Karpas-422 (cell line): ENCODE measurements at places on chromosomes 7 and 10.
A peak's percentile ranks its signal among the peaks of the same experiment; 100 is the strongest.

DNA sequence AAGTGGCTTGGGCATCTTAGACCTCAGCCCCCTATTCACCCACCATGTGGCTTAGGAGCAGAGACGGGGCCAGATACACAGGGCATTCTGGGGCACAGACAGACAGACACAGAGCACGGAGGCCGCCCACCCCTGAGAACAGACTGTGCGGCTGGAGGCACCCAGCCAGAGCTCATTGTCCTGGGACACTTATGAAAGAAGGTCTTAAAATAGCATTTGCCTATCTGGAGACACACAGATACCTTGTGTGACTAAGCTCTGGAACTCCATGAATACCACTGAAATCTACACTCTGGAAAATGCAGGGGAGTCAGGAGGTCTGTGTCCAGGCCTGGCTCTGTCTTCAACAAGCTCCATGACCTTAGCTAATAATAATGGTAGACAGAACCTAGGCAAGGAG is 41.4 kb upstream of the ADO start:
- DNase-seq, result no peak

GRCh38 chr10:113064039-113064438 is 114.0 kb downstream of the TCF7L2 start:
- DNase-seq, result no peak

DNA sequence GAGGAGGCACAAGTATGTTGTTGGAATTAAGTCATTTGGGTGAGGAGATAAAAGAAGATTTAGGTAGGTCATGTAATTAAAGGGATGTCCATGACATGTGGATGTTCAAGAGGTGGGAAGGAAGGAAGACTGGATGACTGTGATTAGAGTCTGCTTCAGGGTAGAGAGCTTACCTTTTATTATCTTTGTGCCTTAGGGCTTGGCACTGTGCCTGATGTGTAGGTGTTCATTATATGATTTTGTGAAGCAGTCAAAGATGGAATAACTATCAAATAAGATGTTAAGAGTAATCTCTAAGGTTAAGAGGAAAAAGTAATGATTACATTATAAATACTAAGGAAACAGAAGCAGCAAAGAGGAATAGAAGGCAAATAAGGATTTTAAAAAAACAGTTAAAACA is 97.8 kb downstream of the CDK14 start:
- no peak for DNase-seq

GRCh38 chr7:16028636-16029035 is 342.2 kb upstream of the MEOX2 start:
- DNase-seq, result no peak

DNA sequence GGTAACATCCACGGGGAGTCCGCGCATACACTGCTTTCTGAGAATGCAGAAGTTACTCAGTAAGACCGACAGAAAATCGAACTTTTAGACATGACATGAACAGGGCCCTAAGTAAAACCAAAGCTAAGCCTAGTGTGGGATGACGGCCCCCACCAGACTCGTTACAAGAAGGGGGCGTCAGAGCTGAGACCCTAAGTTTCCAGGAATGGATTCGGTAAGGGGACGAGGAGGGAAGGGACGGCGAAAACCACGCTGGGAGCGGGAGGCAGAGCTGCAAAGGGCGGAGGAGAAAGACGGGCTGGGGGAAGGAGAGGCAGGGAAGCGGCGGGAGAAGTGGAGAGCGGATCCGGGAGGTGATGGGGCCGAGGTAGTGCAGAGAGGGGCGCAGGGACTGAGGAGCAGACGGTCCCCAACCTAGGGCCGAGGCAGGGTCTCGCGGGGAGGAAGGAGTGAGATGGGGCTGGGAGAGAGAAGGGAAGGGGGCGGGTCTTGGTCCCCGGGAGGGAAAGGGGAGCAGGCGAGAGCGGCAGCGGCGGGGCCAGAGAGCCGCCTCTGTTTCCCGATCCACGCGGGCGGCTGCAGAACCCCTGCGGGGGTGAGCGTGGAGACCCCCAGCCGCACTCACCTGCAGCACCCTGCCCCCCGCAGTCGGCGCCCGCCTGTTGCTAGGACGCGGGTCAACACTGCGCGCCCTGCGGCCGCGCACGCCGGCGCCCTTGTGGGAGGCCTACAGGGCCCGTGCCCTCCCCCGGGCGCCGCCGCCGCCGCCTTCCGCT is 513 bp downstream of the ODAD2 start:
- no peak for DNase-seq

GRCh38 chr7:20220921-20221547 is 3.9 kb upstream of the MACC1 start:
- DNase-seq, result peak; percentile 60

GRCh38 chr10:118583611-118584010 is 11.8 kb downstream of the PRLHR start:
- DNase-seq, result no peak

DNA sequence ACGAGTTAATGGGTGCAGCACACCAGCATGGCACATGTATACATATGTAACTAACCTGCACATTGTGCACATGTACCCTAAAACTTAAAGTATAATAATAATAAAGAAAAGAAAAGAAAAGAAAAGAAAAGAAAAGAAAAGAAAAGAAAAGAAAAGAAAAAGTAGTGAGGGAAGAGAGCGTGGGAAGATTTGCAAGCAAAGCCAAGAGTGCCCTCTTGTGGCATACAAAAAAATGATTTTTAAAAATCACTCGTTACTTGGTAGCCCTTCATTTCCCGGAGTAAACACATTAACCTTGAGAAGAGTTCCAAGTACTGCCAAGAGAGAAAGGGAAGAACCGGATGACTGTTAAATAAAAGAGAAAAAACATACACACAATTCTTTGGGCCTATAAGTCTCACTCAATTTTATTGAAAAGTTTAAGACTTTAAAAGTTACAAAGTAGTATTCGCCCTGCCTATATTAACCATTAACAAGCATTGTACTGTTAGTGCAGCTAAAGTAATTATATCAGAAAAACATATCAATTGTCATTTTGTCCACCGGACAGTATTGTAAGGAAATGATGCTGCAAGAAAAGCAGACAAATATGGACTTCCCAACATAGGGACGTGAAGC is 6.2 kb upstream of the CH25H start:
- peak; percentile 52 for DNase-seq

DNA sequence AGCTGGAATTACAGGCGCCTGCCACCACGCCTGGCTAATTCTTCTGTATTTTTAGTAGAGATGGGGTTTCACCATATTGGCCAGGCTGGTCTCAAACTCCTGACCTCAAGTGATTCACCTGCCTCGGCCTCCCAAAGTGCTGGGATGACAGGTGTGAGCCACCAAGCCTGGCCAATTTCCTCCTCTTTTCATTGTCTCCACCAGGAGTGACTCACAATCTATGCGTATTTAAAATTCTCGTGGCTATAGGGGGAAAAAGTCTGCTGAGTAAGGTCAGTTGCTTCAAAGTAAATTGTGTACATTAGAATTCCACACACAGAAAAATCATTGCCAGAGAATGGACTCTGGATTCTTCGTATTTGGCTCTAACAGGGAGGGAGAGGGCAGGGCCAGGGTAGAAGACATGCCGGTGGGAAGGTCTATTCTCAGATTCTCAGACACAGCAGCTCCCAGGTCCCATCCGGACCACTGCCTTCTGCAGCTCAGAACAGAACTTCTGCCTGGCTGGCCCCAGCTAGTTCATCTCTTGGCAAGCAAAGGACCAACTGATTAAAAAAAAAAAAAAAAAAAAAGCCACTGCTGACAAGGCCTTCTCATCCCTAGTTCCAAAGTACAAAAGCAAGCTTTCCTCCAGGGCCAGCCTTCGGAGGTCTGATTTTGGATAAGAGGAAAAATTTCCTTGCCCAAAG is 22.2 kb downstream of the PSPH start:
- DNase-seq, result no peak

DNA sequence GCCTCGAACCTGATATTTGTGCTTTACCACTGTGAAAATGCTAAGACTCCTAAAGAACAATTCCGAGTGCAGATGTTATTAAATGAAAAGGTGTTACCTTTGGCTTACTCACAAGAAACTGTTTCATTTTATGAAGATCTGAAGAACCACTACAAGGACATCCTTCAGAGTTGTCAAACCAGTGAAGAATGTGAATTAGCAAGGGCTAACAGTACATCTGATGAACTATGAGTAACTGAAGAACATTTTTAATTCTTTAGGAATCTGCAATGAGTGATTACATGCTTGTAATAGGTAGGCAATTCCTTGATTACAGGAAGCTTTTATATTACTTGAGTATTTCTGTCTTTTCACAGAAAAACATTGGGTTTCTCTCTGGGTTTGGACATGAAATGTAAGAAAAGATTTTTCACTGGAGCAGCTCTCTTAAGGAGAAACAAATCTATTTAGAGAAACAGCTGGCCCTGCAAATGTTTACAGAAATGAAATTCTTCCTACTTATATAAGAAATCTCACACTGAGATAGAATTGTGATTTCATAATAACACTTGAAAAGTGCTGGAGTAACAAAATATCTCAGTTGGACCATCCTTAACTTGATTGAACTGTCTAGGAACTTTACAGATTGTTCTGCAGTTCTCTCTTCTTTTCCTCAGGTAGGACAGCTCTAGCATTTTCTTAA is 47.7 kb downstream of the MINPP1 start:
- DNase-seq, result no peak

- no peak for DNase-seq
These were observed 51.1 kb upstream of the C1GALT1 start for GRCh38 chr7:7131273-7131672.

DNA sequence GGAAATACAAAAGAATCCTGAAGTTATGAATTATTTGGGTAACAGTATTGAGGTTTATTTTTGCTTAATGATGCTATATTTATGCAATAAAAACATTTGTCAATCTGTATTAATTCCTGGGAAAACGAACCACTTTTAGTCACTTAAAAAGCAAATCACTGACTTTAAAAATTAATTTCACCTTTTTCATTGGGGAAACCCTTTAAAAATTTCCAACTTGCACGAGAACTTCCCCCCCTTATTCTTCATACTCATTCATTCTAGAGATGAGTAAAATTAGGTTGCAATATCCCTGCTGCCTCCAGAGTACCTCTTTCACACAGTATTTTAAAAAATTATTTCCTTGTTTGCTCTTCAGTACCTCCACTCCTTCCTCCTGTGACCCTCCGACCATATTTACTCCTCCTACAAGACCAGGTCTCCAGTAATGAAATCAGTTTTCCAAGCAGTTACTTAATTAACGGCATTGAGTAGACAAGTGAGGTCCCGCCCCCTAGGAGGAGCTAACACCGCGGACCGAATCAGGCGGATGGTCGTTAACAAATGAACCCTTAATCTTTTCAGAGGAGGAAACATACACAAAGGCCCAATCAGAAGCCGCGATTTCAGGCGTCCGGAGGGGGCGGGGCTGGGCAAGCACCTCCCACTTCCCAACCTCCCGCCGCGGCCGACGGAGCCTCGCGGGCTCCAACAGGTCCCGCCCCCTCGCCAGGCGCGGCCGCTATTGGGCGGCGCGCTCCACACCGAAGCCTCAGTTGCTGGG is 465 bp upstream of the TRIM24 start:
- DNase-seq, result peak; percentile 99

DNA sequence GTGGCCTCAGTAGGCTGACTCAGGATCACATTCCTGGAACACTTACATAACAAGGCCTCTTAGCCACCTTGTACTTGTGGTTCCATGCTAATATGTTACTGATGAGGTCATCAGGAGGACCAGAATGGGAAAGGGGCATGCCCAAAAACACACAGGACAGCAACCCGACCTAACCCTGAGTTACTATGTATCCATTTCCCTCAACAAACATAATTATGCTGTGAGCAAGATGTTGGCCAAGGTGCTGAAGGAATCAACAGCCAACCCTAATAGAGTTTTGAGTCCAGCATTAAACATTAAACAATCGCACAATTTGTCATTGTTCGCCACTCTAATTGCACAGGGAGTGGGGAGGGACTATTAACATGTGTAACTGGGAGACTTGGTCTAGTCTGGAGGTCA is 129.4 kb downstream of the PLPP4 start:
- DNase-seq, result no peak

DNA sequence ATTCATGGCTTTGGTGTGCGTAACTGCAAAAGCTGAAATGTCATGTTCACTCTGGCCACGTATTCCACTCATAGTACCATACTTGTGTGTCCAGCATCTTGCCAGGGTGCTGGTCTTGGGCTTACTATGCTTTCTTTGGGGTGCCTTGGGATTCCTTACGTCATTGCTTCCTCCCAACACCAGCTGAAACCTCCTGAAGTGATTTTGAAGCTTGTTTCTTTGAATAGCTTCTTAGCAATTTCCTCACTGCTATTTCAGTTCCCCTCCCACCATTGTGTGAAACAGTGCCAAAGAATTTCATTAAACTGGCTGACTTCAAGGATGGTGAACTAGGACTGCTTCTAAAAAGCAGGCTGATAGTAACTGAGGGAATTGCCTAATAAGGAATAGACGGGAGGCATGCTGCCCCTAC is 36.9 kb downstream of the ENTPD1 start:
- no peak for DNase-seq

DNA sequence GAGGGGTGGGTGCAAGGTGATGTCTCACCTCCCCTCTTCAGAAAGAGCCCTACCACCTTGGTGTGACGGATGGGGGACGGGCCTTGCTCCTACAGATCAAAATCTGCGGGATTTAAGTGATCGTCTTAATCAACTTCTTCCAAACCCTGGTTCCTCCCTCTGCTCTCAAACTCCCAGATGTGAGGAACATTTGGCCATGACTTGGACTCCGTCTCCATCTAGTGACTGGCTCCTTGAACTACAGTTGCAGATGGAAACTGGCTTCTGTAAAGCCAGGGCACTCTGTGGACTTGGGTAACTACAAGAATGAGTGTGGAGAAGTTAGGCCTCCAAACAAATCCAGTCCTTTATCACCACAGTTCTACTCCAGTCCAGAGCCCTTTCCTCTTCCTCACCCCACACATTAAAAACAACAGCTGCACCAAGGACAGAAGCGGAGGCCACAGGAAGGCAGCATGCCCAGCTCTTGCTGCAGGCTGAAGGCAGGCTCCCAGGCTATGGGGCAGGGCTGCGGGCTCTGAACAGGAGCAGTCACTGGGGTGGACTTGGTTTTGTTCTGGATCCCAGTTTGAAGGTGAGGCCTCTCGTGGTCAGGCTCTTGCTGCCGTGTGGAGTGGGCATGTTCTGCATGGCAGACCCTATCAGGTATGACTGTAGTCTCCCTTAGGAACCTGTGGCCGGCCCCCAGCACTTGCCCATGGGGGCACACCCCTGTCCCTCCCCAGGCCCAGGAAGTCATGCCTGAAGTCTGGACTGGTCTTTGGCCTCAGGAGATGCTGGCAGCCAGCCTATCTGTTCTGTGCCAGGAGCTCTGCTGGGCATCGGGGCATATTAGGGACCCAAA is 79.4 kb downstream of the VWC2 start:
- DNase-seq, result peak; percentile 80

DNA sequence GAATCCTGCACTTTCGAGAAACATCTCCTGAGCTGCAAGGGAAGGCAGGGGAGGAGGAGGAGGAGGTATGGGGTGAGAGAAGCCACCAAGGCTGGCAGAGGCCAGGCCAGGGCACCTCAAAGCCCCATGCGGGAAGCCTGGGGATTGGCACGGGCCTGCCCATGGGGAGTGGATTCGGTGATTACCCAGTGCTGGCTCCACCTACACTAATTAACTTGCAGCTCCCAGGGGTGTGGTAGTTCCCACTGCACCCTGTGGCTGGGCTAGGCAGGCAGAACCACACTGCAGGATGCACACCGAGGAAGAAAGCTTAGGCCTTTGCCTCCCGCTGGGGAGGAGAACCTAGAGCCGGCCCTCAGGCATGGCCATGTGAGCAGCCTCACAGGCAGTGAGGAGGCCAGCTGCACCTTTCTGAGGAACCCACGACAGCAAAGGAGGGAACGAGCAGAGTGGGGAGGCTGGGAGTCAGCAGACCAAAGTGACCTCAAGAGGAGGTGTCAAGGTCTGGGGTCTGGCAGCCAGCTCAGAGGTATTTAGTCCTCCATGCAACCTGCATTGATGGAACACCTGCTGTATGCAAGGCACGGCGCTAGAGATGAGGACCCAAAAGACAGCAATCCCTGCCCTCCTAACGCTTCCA is 27.2 kb downstream of the GRID1 start:
- DNase-seq, result no peak
